CD8-positive, alpha-beta T cell (primary cell): ENCODE measurements at places on chromosomes 5 and 9. TPM values are rescaled to one million over a fixed set of nuclear protein-coding genes. Genes with fewer than 3 reads are reported as not detected.

The C8G gene
- not detected for total RNA-seq

DNA sequence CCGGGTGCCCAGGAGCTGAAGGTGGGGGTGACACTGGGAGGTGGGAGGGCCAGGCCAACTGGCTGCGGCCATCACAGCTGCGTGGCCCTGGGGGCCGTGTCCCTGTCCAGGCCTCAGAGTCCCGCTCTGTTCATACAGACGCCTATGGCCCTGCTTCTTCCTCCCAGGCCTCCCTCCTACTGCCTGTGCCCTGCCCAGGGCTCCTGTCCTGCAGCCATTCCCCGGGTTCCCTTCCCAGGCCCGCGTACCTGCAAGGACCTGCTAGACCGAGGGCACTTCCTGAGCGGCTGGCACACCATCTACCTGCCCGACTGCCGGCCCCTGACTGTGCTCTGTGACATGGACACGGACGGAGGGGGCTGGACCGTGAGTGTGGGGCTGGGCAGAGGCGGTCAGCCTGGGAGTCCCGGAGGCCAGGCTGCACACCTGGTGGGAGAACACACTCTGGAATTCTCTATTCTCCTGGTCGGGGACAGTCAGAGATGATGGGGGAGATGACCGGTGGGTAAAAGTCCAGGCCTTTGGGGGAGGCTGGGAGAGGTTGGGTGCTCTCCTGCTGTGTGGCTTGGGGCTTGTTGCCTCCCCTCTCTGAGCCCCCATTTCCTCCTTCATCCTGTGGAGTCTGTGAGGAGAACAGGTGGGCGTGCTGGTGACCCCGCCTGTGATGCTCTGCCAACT is 4.5 kb downstream of the FCN2 start:
- DNase-seq: no peak

GRCh38 chr9:33906769-33907168 is 89.8 kb downstream of the UBE2R2 start:
- DNase-seq: no peak

DNA sequence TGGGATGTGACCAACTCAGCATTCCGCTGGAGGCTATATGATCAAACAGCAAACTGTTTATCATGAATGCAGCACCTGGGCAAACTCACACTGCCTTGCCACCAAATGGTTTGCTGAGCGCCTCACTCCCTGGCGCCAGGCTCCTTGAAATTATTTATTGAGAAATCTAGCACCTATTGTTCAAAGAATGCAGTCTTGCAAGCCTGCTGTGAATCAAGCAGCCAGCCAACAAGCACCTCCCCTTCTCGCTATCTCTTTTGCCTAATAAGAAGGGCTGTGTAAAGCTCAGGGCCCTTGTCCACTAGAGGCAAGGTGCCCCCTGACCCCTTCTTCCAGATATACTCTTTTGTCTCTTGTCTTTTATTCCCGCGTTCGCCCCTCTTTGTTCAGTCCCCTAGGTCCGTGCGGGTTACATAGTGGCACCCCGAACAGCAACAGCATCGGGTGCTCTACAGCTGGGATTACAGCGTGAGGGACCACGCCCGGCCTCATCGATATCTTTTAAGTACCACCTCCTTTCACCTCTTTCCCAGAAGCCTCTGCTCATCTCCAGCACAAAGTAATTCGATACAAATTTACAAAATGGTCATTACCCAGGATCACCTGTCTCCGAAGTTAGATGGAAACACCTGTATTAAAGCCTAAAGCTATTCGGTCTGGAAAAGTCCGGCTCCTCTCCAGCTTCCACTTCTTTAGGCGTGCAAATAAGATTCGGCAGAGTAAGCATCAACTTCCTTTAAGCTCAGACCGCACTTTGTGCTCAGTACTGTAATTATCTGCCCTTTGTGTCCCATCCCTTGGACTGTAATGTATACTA is 896 bp downstream of the RIGI start:
- no peak for DNase-seq
